ENCODE measurements at places on chromosomes 5 and 9.

DNA sequence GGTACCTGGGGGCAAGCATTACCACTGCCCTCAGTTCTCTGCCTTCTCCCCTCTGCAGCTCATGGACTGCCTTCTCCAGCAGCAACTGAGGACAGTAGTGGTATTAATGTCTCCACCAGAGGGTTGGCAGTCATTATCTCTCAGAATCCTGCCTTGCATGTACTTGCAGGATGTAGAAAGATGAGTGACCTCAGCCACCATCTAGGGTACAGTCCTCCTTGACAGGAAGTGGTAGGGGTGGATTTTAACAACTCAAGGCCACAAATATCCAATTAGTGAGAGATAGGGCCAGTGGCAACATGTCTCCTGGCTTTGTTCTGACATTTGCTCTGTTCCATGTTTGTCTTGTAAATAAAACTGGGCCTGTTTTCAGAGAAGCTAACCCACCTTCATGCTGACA is 47.2 kb downstream of the F2R start:
- no peak for DNase-seq

DNA sequence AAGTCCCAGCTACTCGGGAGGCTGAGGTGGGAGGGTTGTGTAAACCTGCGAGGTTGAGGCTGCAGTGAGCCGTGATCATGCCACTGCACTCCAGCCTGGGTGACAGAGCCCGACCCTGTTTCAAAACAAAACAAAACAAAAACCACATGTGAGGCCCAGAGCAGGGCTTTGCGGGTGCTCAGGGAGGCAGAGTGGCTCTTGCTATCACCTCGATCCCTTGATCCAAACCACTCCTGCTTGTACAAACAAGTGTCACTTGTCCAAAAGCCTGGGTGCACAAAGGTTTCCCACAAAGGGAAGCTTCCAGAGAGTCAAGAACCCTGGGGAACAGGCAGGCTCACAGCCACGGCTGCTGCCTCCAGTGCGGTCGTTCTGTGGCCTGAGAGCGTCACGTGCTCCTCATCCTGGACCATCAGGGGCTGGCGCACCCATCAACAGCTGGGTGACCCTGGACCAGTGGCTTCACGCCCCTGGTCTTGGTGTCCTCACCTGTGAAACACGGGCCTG is 162.7 kb downstream of the C9orf50 start:
- no peak for DNase-seq

DNA sequence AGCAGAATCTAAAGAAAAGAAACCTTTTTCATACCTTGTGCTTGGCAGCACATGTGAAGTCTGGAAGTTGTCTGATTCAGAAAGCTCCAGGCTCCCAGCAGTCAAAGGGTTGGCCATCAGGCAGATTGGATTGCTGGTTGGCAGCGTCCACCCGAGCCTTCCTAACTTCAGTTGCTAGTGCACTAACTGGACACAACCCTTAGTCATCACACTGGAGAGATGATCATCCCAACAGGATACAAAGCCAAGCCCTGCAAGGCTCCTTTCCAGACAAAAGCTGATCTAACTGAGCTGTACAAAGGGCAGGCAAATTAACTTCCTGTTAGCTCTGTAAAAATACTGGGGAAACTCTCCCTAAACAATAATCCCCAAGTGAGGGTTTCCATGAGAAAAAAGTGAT is 185.6 kb downstream of the SNX18 start:
- DNase-seq = no peak

- no peak for DNase-seq
Observed at GRCh38 chr5:168672016-168672415, 92.8 kb upstream of the PANK3 start.

DNA sequence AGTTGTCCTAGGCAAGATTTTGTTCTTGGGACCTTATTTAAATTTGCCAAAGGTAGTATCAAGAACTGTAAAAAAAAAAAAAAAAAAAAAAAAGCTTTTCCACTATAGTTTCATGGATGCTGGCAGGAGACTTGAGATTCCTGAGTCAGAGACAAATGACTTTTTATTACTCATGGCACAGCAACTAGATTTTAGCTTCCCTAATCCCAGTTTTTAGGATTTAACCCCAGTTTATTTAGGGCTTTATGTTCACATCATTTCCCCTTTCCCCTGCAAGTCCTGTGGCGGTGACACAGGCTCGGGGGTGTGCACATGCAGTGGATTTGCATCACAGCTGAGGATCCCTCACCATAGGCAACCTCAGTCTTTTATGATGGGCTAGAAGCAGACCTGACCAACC is 144.9 kb downstream of the GOLPH3 start:
- DNase-seq = no peak

Measured in stimulated activated CD4-positive, alpha-beta T cell treated with anti-CD3 and anti-CD28 coated beads, Interleukin-1b, Interleukin-23, amount 100 ng/mL, for 1 hour (primary cell).